GM23248 (cell line): ENCODE measurements at places on chromosomes 3 and 15. TPM values are rescaled to one million over a fixed set of nuclear protein-coding genes. Genes with fewer than 3 reads are reported as not detected.

GRCh38 chr3:149586871-149587270 is 71.0 kb downstream of the WWTR1 start:
- peak; percentile 67 for DNase-seq
- no peaks in the 10 kb centered on the region for H3K27me3 ChIP-seq
- peaks cover 71% of the 10 kb centered on the region for H3K4me1 ChIP-seq
- H3K36me3 ChIP-seq = no peaks in the 10 kb centered on the region
- H3K27ac ChIP-seq = no peak overlapping the region
- H3K4me3 ChIP-seq = no peak overlapping the region

ASB14 gene
- not detected in 2 replicates for total RNA-seq

DNA sequence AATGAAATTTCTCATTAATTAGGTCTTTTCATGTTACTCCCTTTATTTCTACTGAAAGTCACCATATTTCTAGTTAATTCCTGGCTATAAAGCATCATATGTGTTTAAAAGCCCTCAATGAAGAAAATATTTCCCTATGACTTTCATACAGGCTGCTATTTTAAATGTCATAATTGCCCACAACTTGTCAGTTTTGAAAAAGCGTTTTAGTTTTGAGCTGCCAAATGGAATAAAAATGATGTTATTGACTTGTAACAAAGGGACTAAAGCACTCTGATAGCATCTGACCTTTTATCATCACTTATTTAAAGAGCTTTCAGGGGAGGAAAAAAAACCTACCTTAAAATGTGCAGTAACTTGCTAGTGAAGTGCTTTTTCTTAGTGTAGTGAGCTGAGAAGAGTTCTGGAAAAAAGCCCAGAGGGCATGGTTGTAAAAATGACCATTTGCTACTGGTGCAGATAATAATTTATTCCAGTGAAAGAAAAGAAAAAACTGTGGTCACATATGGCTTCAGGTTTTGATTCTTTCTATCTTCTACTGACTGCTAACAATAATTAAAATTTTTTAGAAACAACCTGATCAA is 877.2 kb downstream of the CADM2 start:
- DNase-seq = no peak
- H3K27me3 ChIP-seq = no peaks in the 10 kb centered on the region
- H3K27ac ChIP-seq = no peak overlapping the region
- no peaks in the 10 kb centered on the region for H3K36me3 ChIP-seq

TRIM42 gene
- total RNA-seq = not detected in 2 replicates

DNA sequence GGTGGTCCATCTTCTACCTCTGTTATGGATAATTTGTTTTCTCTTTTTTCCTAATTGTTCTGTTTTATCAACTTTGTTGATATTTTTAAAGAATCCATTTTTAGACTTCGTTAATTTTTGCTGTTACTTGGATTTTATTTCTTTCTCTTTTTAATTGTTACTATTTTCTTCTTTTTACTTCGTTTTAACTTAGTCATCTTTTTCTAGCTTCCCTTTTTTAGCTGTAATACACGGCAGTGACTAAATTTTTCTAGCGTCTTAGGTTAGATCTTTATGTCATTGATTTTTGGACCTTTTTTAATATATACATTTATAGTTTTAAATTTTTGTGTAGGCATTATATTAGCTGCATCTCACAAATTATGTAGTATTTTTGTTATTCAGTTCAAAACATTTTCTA is 33.1 kb downstream of the ARIH2 start:
- H3K4me3 ChIP-seq = no peak overlapping the region
- H3K27me3 ChIP-seq = no peaks in the 10 kb centered on the region
- no peak overlapping the region for H3K27ac ChIP-seq
- 0 out of 2 replicates have a peak, but pooled peaks cover 10% of the 10 kb centered on the region for H3K4me1 ChIP-seq
- DNase-seq = no peak
